ELR (cell line): ENCODE measurements at places on chromosomes 2 and 18.

- no peak for DNase-seq
Observed at GRCh38 chr2:199631129-199631528, 173.4 kb upstream of the SATB2 start.

DNA sequence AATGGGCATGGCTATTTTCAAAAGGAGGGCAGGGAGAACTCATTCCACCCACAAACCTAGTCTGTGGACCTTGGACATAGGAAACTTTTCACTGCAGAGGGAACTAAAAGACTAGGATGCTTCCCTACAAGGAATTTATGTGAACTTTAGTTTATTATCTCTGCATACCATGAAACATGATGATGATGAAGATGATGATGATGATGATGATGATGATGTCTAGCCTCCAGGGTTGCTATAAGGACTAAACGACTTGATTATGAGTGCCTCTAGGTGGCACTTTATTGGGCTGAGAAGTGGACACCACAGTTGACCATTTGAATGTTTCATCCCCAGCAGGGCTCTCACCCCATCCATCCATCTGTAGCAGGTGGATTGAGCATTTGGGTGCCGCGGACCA, 260.0 kb upstream of the TCF4 start:
- DNase-seq = no peak

DNA sequence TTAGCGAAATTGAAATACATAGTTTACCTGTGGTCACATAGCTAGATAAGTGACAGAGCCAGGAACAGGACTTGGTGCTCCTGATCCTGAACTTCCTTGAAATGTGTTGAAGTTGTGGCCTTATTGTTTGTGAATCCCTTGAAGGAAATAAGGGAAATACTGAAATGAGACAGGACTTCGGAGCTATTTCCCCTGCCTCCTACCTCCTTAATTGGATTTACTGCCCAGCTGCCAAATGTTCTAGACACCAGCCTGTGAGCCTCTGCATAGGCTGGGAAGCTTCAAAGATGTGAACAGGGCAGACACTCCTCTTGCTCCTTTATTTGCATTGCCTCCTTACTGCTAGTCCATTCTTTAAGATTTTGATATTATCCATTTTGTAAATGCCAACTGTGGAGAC, 135.2 kb downstream of the PRPF40A start:
- no peak for DNase-seq

DNA sequence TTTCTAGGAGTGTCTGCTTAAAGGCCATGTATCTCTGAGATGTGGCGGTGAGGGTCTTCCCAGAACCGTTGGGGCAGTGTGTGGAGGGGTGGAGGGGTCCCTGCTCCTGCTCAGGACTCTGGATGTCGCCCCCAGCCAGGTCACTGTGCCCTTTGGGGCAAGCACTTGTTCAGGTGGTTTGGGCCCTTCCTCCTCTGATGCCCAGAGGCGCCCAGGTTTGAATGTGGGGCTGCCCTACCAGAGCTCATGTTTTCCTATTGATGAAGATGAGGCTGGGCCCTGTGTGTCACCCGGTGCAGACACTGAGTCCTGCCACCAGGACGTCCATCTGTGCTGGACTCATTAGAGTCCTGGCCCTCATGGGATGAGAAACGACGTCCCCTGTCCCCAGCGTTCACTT, 14.3 kb upstream of the PER2 start:
- DNase-seq = no peak

DNA sequence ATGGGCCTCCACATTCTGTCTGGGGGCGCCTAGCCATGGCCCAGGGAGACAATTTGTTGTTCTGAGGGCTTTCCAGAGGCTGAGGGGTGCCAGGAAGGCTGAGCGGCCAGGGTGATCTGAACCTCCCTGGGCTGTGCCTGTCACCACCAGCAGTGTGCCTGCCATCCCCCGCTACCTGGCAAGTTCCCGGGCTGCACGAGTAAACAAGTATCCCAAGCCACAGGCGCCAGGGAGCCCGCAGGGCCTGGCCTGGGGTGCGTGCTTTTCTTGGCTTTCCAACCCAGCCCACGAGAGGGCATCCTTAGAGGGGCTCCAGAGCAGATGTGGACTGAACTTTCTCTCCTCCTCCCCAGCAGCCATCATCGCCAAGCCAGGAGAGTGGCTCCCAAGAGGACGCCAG, 35.1 kb upstream of the B3GNT7 start:
- DNase-seq = no peak
